ENCODE measurements at places on chromosomes 3 and 15.

DNA sequence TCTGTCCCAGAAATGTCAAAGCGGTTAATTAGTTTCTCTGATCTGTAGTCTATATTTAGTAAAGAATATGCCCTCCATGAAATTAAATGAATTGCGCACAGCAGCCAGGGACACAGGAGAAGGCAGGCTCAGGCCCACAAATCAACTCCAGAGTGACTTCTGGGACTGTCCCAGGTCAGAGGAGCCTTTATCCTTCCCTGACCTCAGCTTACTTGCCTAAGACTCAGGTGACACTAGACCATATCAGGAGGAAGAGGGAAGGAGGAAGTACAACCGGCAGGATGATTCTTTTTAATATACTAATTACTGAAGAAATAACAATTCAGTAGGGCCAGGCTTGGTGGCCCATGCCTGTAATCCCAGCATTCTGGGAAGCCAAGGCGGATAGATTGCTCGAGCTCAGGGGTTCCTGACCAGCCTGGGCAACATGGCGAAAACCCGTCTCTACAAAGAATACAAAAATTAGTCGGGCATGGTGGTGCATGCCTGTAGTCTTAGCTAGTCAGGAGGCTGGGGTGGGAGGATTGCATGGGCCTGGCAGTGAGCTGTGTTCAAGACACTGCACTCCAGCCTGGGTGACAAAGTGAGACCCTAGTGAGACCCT lies 1.8 kb upstream of the GPR15 start:
- no peak for DNase-seq

GRCh38 chr3:143132246-143132980 lies 12.8 kb downstream of the CHST2 start:
- no peak for DNase-seq

- DNase-seq: no peak
These were observed 12.3 kb upstream of the CD200 start for GRCh38 chr3:112320691-112321090.

- no peak for DNase-seq
These were observed 16.7 kb upstream of the SLC7A14 start for GRCh38 chr3:170602556-170602955.

- DNase-seq: no peak
These were observed 1.5 kb upstream of the ARHGAP31 start for GRCh38 chr3:119292666-119293065.
